Osteocyte (in vitro differentiated cells): ENCODE measurements at places on chromosomes 16 and 17. TPM values are rescaled to one million over a fixed set of nuclear protein-coding genes. Genes with fewer than 3 reads are reported as not detected.

DNA sequence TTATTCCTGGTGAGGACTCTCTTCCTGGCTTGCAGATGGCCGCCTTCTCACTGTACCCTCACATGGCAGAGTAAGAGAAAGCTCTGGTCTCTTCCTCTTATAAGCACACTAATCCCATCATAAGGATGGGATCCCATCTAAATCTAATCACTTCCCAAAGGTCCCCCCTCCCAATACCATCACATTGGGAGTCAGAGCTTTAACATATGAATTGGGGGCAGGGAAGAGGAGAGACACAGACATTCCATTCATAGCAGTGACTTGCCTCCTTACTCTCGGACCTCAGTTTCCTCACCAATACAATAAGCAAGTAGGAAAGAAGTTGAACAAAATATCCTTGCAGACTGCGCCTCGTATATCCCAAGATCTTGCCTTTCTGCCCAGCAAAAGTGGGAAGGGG lies 1.7 kb downstream of the CLEC19A start:
- no peak overlapping the region for H3K4me3 ChIP-seq
- no peaks in the 10 kb centered on the region for H3K27me3 ChIP-seq
- H3K36me3 ChIP-seq = no peaks in the 10 kb centered on the region

DNA sequence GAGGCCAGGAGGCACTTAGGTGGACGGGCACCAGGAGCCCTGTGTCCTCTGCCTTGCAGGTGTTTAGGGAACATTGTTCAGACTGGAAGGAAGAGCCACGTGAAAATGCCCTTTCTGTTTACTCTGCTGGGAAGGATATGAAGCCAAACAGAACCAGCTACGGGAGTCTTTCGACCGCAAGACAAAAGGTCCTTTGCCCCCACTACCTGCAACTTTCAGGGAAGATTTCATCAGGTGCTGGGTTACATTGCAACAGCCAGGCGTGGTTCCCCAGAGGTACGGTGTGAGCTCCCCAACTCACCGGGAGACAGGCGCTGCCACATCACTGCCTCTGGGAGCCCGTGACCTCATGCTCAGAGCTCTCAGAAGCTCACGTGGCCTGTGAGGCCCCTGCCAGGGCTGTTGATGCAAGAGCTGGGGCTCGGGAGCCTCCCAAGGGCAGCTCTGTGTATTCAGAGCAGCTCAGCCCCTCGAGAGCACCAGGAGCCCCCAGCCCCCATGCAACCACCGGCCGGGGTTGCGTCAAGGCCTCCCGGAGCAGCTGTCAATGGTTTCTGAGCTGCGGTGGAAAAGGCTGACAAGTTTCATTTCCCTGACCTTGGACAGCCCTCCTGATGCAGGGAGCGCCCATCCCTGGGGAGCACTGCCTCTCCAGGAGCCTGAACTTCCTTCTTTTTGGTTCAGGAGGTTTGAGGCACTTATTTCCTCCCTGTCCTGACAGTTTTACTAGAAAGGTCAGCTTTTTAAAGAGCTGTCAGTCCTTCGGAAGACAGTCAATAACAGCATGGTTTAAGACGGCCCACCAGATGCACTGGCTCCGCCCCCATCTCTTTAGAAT lies 42.1 kb downstream of the TBC1D16 start:
- H3K36me3 ChIP-seq = no peaks in the 10 kb centered on the region
- H3K27ac ChIP-seq = no peak overlapping the region
- peaks cover 50% of the 10 kb centered on the region for H3K4me1 ChIP-seq
- no peak overlapping the region for H3K4me3 ChIP-seq

GRCh38 chr17:21522755-21523336 lies 146.7 kb downstream of the KCNJ12 start:
- peak; percentile 65 for DNase-seq
- H3K4me3 ChIP-seq = no peak overlapping the region
- no peak overlapping the region for H3K27ac ChIP-seq
- no peaks in the 10 kb centered on the region for H3K4me1 ChIP-seq

GRCh38 chr17:67891481-67892119 lies 66.3 kb downstream of the BPTF start:
- H3K4me1 ChIP-seq = peaks cover 4% of the 10 kb centered on the region
- H3K27me3 ChIP-seq = no peaks in the 10 kb centered on the region
- H3K4me3 ChIP-seq = no peak overlapping the region
- no peak for DNase-seq
- peaks cover 44% of the 10 kb centered on the region for H3K36me3 ChIP-seq

DNA sequence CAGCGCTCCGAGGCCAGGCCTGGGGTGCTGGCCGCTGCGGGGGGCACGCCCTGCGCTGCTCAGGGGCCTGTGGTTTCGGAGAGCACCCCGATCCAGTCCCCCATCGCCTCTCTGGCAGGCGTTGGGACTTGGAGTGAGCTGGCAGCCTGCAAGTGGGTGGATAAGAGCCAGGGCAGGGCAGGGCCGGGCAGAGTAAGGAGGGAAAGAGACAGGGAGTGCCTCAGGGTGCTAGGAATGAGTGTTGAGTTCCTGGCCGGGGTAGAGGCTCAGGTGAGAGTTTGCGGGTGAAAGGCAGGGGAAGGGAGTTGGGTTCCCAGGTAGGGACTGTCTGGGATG lies 1.3 kb downstream of the CDH13 start:
- H3K27me3 ChIP-seq = no peaks in the 10 kb centered on the region
- DNase-seq = no peak

GRCh38 chr16:81207076-81207475 lies 31.4 kb upstream of the BCO1 start:
- H3K27me3 ChIP-seq = peaks cover 38% of the 10 kb centered on the region
- H3K4me3 ChIP-seq = no peak overlapping the region
- H3K4me1 ChIP-seq = peaks cover 3% of the 10 kb centered on the region
- H3K36me3 ChIP-seq = no peaks in the 10 kb centered on the region
- H3K27ac ChIP-seq = no peak overlapping the region

GRCh38 chr17:49730078-49730784 lies 22.5 kb upstream of the SLC35B1 start:
- no peak overlapping the region for H3K4me3 ChIP-seq
- no peak for DNase-seq
- H3K36me3 ChIP-seq = no peaks in the 10 kb centered on the region
- no peaks in the 10 kb centered on the region for H3K27me3 ChIP-seq

DNA sequence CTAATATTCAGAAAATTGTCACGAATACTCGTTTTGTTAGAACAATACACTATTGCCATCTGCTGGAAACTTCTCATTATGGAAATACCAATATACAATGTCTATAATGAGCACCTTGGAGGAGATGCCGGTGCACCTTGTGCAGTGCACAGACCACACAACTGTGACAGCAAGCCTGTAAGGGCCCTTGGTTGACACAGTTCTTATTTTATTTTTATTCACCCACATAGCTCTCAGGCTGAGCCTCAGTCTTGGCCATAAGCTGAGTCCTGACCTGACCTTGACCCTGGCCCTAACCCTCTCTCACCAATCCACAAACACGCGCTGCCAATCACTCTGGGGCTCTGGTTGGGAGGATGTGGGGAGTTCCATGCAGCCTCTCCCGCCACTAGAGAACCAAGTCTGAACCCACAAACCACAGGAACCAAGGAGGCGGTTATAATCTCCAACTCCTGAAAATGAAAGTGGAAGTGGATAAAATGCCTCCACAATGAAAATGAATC lies 7.6 kb downstream of the AIPL1 start:
- H3K4me1 ChIP-seq = peaks cover 5% of the 10 kb centered on the region
- no peak overlapping the region for H3K27ac ChIP-seq
- H3K36me3 ChIP-seq = no peaks in the 10 kb centered on the region
- DNase-seq = no peak
- H3K27me3 ChIP-seq = peaks cover 4% of the 10 kb centered on the region

- peak overlapping the region; percentile 94 for H3K27ac ChIP-seq
- no peak overlapping the region for H3K4me3 ChIP-seq
- peaks cover 2% of the 10 kb centered on the region for H3K36me3 ChIP-seq
- H3K4me1 ChIP-seq = peaks cover 12% of the 10 kb centered on the region
Observed at GRCh38 chr16:85768199-85768598, 17.3 kb upstream of the C16orf74 start.

- no peak for DNase-seq
- H3K4me3 ChIP-seq = peak overlapping the region; percentile 92
- peaks cover 26% of the 10 kb centered on the region for H3K4me1 ChIP-seq
- H3K27ac ChIP-seq = peak overlapping the region; percentile 60
Observed at GRCh38 chr17:35566968-35567367, 6.3 kb upstream of the SLFN14 start.

DNA sequence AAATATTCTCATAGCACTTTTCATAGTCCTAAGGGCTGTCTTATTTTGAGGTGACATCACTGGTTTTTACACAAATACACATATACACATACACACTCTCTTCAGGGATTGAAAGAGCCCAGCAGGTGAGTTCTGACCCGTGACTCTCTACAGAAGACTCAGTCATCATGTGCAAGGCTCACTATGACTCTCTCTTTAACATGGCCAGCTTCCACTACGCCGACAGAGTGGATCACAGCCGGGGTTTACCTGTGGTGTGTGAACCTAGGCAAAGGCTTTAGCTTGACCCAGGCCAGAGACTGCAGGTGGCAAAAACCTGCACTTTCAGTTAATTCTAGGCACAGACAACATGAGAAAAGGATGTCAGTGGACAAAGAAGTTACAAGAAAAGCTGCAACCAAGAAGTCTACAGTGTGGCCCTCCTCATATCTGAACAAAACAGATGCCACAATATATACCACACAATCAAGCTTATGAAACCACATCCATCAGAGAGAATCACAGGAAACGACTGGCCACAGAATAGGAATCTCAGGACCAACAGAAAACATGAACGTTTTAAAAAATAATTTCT lies 56.5 kb downstream of the CYTH1 start:
- H3K27me3 ChIP-seq = no peaks in the 10 kb centered on the region
- no peak overlapping the region for H3K27ac ChIP-seq
- peaks cover 47% of the 10 kb centered on the region for H3K4me1 ChIP-seq

DNA sequence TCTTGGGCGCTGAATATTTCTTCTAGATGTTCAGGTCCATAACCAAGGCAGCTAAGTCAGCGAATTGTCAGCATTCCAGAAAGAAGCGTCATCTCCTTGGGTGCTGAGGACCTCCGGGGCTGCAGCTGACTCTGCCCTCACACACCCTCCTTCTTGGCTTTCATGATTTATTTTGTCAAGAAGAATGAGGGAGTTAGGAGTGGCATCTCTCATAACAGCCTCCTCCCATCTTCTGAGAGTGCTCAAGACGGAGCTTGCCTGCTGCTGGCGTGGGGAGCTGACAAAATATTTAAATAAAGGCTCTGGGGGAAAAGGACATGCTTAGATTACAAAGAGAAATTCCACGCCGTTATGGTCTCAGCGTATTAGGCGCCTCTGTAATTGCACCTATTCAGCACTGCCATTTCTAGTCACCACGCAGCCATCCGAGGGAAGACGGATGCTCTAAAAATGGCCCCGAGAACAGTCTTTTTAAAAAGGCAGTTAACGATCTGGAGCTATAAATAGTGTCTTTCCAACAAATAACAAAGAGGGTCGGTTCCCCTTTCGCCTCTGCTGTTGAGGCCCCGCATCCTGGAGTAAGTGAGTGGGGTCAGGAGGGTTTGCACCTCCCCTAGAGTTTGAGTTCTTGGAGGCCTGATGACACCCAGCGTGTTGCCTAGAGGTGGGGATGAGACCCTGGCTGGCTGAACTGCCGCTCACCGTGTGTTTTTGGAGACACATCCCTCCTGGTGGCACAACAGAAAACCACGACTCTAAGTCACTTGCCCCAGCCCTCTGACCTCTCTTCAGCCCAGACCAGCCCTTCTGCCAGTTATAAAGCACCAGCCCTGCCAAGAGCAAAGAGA lies 187.0 kb downstream of the CCDC182 start:
- H3K27ac ChIP-seq = peak overlapping the region; percentile 76
- H3K36me3 ChIP-seq = peaks cover 2% of the 10 kb centered on the region
- DNase-seq = no peak
- no peaks in the 10 kb centered on the region for H3K27me3 ChIP-seq
- peak overlapping the region; percentile 50 for H3K4me3 ChIP-seq

DNA sequence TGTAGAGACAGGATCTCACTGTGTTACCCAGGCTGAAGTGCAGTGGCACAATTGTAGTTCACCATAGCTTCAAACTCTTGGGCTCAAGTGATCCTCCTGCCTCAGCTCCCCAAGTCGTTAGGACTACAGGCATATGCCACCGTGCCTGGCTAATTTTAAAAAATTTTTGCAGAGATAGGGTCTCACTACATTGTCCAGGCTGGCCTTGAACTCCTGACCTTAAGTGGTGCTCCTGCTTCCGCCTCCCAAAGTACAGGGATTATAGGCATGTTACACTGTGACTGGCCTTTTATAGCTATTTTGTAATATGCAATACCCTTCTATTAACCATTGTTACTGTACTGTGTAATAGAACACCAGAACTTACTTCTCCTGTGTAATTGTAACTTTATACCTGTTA lies 139.3 kb upstream of the ZNF267 start:
- H3K27ac ChIP-seq = no peak overlapping the region
- H3K4me1 ChIP-seq = no peaks in the 10 kb centered on the region
- no peak overlapping the region for H3K4me3 ChIP-seq

GRCh38 chr16:15602285-15603044 lies 40.5 kb downstream of the MARF1 start:
- no peak overlapping the region for H3K4me3 ChIP-seq
- peaks cover 74% of the 10 kb centered on the region for H3K36me3 ChIP-seq
- no peak overlapping the region for H3K27ac ChIP-seq
- DNase-seq = no peak
- H3K27me3 ChIP-seq = no peaks in the 10 kb centered on the region

- no peak for DNase-seq
- no peaks in the 10 kb centered on the region for H3K4me1 ChIP-seq
- H3K4me3 ChIP-seq = no peak overlapping the region
- peaks cover 36% of the 10 kb centered on the region for H3K36me3 ChIP-seq
- H3K27me3 ChIP-seq = no peaks in the 10 kb centered on the region
- H3K27ac ChIP-seq = no peak overlapping the region
Observed at GRCh38 chr17:80229011-80229410, 8.8 kb downstream of the SLC26A11 start.

GRCh38 chr16:3789375-3790099 lies 72.2 kb upstream of the TRAP1 start:
- H3K36me3 ChIP-seq = peaks cover 43% of the 10 kb centered on the region
- H3K27ac ChIP-seq = no peak overlapping the region
- no peak for DNase-seq
- no peak overlapping the region for H3K4me3 ChIP-seq
- no peaks in the 10 kb centered on the region for H3K27me3 ChIP-seq

DNA sequence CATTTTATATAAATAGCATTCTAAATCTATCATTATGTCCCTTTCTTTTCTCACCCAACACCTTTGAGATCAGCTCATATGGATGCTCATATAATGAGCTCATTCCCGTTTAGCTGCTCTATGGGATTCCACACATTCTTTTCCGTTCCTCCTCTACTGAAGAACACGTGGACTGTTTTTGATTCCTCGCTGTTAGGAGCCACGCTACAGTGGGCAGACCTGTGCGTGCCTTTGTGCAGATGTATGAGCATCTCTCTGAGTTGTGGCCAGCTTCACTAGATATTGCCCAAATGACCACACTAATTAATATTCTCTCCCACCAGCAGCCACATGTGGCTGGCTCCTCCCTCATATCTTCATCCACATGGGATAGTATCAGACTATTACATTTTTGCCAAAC lies 6.0 kb upstream of the TNFRSF13B start:
- H3K4me3 ChIP-seq = no peak overlapping the region
- DNase-seq = no peak
- no peaks in the 10 kb centered on the region for H3K36me3 ChIP-seq
- peaks cover 5% of the 10 kb centered on the region for H3K4me1 ChIP-seq
- H3K27ac ChIP-seq = no peak overlapping the region

USP43 gene
- total RNA-seq = 3.8 TPM in 2 replicates

CDH1 gene
- total RNA-seq = 0.21 TPM in 1 of 2 replicates, not detected in the other

SOX8 gene
- total RNA-seq = 0.27 and 0.31 TPM in 2 replicates

PMP22 gene
- total RNA-seq = 188 and 204 TPM in 2 replicates

BCL6B gene
- not detected in 2 replicates for total RNA-seq

CORO6 gene
- 4.8 and 7.1 TPM in 2 replicates for total RNA-seq
